ENCODE measurements at places on chromosomes 4 and X.

DNA sequence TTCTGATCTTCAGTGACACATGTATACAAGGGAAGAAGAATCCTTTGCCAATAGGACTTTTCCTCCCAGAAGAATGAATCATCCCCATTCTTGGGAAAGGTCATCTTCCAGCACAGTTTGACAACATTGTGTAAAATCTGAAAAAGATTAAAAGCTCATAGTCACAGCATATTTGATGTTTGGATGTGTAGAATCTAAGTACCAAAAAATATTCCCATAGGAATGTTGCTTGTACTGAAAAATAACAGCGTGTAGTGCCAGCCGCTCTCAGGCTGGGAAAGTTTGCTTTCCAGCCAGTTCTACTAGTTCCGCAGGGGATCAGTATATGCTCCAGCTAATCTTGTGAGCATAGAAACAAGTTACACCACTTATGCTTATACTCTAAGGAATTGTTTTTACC is 74.7 kb upstream of the IL13RA1 start:
- no peak for DNase-seq

DNA sequence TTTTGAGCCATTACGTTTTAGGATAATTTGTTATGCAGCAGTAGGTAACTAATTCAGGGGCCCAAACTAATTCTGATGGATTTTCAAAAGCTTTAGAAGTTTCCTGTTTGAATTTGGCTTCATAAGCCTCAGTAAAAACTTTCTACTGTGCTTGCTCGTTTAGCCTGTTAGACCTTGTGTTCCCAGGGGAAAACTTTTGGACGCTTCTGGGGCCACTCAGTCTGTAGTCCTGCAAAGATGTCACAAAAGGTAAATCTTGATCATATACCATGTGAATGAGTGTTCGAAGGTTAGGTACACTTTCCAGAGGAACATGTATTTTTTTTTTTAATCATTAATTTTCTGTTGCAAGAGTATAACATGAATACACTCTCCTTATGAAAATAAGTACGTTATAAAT is 70.7 kb downstream of the SUPT20HL2 start:
- no peak for DNase-seq

- no peak for DNase-seq
These were observed 4.4 kb upstream of the FAT1 start for GRCh38 chr4:186727977-186728519.

DNA sequence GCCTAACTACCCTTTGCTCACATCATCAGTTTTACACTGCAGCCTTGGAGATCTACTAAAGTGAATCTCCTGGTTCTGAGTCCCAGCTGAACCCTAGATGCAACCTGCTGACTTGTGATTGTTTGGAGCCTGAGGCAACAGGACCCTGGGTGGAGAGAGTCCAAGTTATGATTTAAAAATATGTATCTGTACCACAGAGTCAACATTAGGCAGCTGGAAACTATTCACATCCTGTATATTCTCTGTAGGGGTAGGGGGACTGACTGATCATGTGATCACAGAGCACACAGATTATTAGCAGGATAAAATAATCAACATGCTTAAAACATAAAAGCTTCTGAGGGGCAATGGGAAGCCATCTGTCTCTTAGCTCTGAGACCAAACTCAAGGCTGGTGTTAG is 52.1 kb downstream of the CT47B1 start:
- DNase-seq: no peak

- DNase-seq: no peak
These were observed 77.0 kb downstream of the COQ2 start for GRCh38 chr4:83207497-83208101.

DNA sequence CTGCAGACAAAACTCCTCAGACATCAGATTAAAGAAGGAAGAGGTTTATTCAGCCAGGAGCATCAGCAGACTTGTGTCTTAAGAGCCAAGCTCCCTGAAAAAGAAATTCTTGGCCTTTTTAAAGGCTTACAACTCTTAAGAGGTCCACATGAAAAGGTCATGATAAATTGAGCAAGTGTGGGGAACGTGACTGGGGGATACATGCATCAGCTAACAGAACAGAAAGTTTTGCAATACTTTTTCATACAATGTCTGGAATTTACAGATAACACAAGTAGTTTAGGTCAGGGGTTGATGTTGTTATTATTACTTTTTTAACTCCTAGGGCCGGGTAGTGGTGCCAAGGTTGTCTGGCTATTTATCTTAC is 55.6 kb upstream of the RBMX start:
- no peak for DNase-seq

- DNase-seq: no peak
These were observed 985 bp upstream of the CXCL11 start for GRCh38 chr4:76036855-76037254.

DNA sequence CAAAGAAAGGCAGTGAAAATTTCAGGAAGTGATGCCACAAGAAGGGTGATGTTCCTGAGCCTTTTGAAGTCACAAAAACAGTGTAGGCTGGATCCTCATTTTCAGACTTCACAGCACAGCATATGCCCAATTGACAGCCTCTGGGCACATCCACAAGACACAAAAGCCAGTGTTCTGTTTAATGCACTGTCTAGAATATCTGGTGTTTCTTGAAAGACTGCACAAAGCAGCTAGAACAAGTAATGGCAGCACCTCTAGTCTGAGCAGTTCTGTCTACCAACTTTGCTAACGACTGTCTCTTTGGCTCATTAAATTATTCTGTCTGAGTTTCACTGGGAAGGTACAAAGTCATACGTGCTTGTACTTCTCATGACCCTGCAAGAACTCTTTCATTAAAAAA is 417.1 kb upstream of the GALNT7 start:
- no peak for DNase-seq

DNA sequence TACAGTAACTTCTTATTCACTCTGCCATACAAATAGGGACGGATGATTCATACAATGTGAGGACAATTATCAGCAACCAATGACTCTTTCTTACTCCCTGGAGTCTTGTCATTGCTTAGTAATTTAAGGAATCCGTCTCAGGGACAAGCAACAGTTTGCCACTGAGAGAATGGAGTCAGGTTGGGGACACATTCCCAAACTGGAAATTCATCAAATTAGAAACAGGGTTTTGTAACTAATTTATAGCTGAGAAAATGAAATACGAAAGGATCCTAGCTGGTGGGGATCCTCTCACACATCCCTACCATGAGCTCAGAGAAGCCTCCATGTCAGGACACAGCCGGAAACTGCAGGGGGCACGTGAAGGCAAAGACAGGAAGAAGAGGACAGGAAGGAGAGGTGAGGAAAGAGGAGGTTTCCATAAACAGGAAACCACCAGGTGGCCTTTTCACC is 50.4 kb upstream of the KDR start:
- no peak for DNase-seq

- DNase-seq: no peak
These were observed at the start of gene ARAP2 for GRCh38 chr4:36244257-36245082. TSS of gene ARAP2 (minus strand) at chr4:36244514. CDS start at chr4:36229486, 15,028 bp downstream.

- no peak for DNase-seq
These were observed 43.7 kb downstream of the MAGEB16 start for GRCh38 chrX:35841872-35842271.

GRCh38 chr4:113971706-113972360 is 7.6 kb downstream of the ARSJ start:
- no peak for DNase-seq

GRCh38 chr4:155012469-155012868 is 196.0 kb upstream of the NPY2R start:
- DNase-seq: no peak

Data from NCI-H524 treated with DMSO at 0.1 percent for 48 hours (cell line).